Fibroblast of the aortic adventitia (primary cell): ENCODE measurements at places on chromosomes 1 and 21.

DNA sequence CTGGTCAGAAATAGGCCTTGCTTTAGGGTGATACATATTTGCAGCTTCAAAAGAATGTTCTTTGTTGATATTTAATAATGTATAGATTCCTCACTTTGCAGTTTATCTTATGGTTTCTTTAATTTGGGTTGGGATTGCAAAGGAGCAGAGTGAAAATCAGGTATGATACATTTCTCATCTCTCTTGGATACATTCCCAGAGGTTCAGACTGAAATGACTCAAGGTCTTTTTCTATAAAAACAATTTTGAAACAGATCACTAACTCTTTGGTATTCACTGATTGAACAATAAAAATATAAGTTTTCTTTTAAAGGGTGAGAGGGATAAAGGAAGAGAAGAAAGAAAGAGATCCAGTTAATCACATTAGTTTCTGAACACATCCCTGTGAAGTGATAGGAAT is 606.5 kb upstream of the CAMK1G start:
- DNase-seq, result no peak

DNA sequence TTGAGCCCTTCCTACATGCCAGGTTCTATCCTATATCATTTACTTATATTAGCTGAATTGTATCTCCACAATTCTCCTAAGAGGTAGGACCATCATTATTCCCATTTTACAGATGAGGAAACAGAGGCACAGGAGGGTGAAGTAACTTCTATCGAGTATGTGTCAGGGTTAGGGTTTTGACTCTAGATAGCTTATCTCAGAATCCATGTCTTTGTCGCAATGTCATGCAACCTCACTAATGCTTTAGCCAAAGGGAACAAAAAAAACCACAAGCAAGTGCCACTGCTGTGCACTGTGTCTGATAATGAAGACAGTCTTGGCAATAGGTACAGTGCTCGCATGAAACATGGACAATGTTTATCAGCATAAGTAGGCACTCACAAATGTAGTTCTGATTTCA is 95.4 kb upstream of the CLDN14 start:
- DNase-seq, result no peak

GRCh38 chr1:58782178-58783089 is 1.4 kb downstream of the JUN start:
- peak; percentile 41 for DNase-seq

DNA sequence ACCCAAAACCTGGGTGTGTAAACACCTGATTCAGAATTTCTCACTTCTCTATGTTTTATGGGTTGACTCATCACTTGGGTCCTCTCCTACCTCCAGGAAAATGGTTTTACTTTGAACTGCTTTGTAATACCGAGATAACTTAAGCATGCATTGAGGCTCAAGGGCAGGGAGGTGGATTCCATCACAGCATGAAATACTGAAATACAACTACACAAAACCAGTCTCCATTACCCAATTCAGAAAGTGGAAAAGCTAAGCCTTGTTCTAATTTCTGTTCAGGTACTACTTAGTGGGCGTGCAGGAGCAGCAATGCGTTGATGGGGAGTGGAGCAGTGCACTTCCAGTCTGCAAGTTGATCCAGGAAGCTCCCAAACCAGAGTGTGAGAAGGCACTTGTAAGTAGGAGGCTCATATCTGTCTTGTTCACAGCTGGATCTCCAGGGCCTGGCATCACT is 6.1 kb upstream of the C4BPA start:
- no peak for DNase-seq

DNA sequence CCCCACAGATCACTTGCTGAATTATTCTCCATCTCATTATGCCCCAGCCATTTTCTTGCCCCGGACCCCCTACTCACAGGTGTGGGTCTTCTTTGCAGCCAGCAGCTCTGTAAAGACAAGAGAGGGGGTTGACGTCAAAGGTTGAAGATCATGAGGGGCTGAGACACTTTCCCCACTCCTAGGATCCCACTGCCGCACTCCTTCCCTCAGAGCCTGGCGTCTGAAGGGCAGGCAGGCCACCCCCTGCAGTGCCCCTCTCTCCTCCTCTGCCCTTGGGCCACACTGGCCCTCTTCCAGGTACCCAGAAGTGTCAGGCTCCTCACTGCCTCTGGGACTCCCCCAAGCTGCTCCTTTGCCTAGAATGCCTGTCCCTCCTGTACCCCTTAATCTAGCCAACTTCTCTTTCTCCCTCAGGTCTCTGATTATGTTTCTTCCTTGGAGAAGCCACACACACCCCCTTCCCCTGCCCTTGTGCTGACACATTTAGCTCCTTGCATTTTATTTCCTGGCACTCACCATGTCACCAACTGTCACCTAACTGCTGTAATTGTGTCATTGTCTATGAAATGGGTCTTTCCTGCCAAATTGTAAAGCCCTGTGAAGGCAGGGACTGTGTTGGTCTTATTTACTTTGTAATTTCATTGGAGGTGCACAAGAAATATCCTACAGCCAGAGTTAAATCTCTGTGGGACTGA is 2.1 kb downstream of the RORC start:
- DNase-seq, result no peak
